GM20000 (cell line): ENCODE measurements at places on chromosomes 1 and 21.

- no peak for DNase-seq
Measured at GRCh38 chr1:4586611-4587160, 67.7 kb upstream of the AJAP1 start.

DNA sequence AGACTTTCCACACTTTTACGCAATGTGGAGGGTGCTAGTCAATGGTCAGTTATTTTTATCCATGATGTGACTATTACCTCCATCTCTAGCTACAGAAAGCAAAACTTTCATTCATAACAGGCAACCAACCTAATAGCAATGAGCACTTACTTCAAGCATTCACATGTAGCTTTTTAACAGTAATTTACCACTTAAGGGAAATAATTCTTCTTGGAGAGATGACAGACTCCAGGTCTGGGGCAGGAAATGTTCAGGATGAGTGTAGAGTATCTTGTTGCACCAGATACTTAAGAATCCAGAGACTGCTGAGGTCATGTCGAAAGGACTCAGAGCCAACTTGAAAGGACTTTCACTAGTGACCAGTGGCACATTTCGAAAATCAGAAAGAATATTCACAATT is 347.6 kb downstream of the CHRM3 start:
- DNase-seq = no peak

DNA sequence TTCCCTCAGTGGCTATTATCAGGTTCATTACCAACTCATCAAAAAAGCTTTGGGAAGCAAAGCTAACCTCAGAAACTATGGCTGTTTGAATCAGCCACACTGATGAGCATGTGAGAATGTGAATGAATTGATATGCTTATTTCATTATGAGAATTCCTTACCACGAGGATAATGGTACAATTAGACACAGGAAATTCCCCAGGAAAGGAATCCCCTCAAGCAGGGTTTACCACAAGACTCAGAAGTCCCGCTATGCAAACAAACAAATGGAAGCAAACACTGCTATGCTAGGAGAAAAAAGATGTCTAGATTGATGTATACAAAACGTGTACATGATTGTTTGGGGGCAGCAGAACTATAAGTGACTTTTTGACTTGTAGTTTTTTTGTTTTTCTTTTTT is 205.0 kb downstream of the HMCN1 start:
- DNase-seq = no peak

DNA sequence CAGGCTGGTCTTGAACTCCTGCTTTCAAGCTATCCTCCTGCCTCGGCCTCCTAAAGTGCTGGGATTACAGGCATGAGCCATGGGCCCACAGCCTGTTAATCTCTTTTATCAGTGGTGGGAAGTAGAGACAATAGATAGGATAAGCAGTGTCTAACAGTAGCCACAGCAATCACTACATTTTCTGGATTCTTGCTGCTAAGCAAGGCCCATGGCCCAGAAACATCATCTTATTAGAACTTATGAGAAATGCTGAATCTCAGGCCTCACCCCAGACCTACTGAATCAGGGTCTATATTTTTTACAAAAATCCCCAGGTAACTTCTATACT is 29.7 kb downstream of the IGFN1 start:
- no peak for DNase-seq

DNA sequence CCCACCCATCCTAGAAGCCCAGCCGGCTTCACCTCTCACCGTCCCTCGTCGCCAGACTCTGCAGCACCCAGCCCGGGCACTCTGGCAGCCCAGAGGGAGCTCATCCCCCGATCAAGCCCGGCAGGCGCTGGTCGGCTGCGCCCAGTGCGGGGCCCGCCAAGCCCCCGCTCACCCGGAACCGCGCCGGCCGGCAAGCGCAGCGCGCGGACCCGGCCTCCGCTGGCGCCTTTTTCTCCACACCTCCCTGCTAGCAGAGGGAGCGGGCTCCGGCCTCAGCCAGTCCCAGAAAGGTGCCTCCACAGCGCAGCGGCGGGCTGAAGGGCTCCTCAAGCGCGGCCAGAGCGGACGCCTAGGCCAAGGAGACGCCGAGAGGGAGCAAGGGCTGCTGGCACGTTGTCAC is 2023.3 kb downstream of the NCAM2 start:
- DNase-seq = no peak

GRCh38 chr1:234886081-234886984 is 242.3 kb downstream of the TOMM20 start:
- DNase-seq = no peak

DNA sequence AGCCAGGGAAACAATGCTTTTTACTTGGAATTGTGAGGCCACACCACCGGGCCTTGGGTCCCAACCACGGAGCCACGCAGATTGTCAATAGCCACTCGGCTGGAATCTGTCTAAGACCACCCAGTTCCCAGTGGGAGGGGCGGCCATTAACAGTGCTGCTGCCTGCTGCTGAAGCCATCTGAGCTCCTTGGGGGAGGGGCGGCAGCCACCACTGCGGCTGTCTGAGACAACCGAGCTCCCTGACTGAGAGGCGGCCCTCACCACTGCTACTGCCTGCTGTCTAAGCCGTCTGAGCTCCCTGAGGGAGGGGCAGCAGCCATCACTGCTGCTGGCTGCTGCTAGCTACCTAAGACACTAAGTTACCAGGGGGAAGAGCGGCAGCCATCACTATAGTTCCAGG is 64.3 kb downstream of the DMRTA2 start:
- no peak for DNase-seq

DNA sequence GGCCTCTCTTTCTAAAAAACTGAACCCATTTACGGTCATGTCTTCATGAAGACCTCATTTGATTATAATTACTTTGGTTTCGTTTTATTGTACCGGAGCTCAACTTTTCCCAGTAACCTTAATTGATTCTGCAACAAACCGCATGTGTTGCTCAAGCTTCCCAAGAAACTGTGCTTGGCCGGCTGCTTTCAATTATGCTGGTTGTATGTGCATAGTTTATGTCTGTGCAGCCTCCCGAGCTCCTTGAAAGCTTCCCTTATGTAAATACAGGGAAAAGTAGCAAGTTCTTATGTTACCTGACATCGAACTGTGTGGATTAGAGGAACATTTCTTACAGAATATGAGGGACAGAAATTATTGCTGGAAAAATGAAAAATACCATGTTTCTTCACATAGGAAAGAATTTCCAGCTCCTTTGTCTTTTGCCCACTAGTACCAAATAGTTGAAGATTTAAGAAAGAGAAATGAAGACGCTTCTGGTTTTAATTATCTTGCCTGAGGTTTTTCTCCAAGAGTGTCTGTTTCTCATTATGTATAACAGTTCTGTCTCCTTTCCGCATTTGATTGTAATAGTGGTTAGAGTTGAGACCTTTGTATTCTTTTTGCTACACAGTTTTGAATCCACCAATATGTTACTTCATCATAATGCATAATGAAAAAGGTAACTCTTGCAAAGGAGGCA is 2.1 kb downstream of the VCAM1 start:
- DNase-seq = no peak

DNA sequence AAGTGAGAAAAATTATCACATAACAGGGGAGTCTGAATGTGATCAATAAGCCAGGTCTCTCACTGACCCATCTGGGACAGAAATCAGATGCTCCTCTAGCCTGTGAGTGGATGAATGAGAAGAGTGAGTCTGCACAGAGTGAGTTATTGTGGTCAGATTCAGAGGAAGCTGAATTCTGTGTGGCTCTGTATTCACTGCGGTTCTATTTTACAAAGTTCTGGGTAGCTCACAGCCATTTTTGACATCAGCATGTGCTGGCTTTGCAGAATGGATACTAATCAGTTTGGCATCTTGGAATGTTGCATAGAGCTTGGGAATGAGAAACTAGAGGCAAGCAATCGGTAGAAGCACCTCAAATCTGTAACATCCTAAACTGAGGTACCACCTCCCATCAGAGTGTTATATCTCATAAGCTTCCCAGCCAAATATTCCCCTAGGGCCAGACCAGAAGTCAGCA is 3.8 kb downstream of the COLGALT2 start:
- DNase-seq = no peak

DNA sequence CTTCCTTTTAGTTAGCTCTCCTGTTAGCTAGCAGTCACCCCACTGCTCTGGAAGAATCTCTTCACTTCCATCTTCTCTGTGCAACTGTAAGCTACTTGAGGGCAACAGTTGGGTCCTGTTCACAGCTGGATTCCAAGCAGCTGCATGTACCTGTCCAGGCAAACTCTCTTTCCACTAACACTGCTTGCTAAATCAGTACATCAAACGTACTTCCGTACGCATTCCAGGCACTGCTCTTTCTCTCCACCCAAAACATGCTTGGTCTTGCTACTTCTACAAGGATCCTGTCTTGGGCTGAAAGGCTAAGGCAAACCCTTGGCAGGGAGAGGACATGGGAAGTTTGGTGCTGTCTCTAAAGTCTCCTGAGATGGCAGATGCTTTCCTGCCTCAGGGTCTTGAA is 139.2 kb upstream of the CACNA1E start:
- DNase-seq = no peak

DNA sequence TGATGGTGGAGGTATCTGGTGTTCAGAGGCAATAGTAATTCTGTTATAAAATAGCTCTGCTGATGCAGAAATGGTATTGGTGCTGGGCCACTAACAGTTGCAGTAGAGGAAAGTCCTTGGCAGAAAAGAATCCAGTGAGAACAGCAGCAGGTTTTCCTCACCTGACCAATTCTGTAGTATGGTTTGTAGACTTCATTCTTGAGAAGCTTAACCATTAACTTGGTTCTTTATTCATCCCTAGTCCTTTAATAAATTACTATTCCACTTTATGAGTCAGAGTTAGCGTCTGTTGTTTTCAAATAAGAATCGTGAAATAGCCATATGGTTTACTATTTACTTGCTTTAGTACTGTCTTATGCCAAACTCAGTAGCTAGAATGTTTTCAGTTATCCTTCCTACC is 128.5 kb upstream of the SERTAD4 start:
- no peak for DNase-seq

- DNase-seq = no peak
Measured at GRCh38 chr1:37596182-37596667, 488 bp upstream of the GNL2 start.

GRCh38 chr21:21624674-21625073 is 626.5 kb downstream of the NCAM2 start:
- no peak for DNase-seq

DNA sequence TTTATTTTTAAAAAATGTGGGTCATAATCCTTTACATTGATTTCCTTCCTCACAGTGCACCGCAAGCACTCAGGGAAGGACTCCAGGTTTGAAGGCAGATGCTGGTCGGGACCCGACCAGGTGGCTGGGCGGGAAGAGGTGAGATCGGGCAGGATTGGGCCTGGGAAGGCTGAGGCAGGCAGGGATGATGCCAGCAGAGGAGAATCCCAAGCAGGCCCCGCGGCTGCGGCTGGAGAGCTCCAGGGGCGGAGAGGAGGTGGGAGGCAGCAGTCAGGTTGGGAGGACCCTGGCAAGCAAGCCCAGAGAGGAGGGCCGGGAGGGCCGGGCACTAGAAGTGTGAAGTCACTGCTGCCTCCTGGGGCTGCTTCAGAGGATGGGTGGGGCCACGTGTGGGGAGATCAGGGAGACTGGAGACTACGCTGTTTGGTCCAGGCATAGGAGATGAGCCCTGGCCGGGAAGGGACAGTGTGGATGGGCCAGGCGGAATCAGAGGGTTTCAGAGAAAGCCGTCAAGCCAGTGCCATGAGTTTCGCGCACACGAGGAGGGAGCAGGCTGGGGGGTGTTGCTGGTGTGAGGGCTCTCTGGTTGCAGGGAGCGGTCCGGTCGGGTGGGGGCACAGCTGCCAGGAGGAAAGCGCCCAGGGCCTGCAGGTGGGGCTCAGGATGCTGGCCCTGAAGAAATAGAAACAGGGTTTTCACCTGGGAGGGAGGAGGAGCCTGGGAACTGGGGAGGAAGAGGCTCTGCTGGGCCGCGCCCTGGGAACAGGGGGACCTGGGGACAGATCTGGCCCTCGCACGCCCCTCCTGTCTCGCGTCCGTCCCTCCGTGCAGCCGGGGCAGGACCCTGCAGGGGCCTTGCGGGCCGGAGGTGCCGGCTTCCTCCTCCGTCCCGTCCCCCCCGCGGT is 888 bp upstream of the COL18A1 start:
- no peak for DNase-seq

GRCh38 chr21:25925064-25925800 is 190.5 kb downstream of the GABPA start:
- no peak for DNase-seq

GRCh38 chr21:27062443-27062842 is 95.6 kb upstream of the ADAMTS5 start:
- DNase-seq = no peak

DNA sequence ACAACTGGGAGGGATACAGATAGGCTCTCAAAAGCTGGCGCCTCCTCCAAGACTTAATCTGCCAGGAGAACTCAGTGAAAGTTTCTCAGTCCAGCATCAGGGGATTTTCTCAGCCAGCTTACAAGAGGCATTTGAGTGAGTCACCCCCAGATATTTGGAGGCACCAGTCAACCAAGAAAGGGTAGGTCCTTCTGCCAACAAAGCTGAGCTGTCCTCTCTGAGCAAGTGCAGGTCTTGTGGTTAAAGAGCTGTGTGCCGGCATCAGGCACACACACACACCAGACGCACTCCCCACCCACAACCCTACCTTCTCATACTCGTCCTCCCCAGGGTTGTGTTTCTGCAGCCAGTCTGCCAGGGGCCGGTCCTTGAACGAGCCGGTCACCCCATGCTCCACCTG is 27.0 kb upstream of the PPP1R15B start:
- DNase-seq = no peak

DNA sequence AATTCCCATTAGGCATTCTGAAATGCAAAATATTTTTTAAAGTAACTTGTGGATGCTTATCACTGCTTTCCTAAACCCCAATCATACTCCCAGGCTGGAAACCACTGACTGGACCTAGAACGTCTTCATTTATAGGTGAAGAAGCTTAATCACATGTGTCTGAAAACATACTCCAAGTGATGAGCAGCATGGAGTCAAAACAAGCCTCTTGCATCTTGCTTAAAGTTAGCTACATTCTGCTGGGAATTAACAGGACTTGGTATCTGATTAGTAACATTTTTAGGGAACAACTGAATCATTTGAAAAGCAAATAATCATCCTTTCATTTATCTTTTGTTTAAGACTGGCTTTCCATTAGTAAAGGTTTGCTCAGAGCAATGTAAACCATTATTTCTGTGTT is 105.7 kb downstream of the AK5 start:
- no peak for DNase-seq

DNA sequence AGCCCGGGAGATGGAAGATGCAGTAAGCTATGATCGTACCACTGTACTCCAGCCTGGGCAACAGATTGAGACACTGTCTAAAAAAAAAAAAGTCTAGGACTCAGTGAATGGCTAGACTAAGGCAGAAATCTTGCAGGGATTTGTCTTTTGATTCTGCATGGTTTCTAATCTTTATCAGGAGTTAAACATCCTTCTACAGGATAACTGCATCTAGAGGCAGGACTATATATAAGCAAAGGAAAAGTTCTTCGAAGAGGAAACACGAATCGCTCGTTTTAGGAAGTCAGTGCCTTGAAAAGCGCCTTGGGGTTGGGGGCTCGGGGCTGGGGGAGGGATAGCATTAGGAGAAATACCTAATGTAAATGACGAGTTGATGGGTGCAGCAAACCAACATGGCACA is 602 bp upstream of the UFC1 start:
- no peak for DNase-seq

GRCh38 chr1:18148461-18148860 is 40.9 kb downstream of the IGSF21 start:
- DNase-seq = no peak

- no peak for DNase-seq
Measured at GRCh38 chr1:229230893-229231753, 39.8 kb upstream of the RAB4A start.
